Kasumi-1 (cell line): ENCODE measurements at places on chromosomes 5 and 9.

DNA sequence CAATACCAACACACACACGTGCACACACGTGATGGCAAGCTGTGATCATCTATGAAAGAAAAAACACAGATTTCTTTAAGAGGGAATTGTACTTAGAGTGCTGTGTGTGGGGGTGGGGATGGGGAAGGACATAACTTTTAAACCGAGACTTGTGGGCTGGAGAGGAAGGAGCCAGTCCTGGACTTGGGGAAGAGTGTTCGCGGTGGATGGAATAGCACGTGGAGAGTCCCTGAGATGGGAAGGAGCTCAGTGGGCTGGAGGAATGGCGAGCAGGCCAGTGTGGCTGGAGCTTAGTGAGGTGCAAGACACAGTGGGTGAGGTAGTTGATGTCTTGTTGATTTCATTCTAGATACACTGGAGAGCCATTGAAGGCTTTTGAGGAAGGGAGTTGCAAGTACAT, 78.5 kb downstream of the RGS3 start:
- no peak for DNase-seq

DNA sequence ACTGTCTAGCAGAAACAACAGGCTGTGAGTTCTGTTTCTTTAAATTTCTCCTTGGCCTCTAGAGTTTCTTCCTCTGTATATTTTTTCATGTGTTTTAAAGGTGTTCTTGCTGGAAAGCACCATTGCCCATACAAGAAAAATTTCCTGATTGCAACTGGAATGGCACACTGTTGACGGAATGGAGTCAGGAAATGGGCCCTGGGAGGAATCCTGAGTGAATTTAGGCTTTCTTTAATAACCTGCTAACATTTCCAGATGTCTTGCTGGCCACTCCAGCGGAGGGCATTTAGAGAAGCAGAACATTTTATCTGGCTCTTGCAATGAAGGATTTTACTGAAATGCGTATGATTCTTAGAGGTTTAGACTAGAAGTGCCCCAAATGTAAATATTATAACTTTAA, 736.3 kb downstream of the TAF11L14 start:
- DNase-seq, result no peak

GRCh38 chr5:1338506-1339070, 6.3 kb downstream of the CLPTM1L start:
- DNase-seq, result no peak

DNA sequence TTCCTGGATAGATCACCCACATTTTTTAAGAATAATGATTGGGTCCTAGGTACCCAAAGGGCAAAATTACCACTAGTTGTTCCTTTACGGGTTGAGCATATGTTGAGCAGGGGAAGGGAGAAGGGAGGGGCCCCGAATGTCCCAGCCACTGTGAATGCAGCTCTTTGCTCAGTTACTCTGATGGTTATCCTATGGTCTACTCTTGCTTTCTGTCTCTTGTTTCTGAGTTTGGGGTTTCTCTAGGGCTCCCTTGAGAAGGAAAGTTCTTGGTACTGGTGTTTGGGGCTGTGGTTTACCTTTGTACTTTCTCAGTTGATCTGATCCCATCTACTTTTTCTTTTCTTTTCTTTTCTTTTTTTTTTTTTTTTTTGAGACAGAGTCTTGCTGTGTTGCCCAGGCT, 55.6 kb downstream of the ALG2 start:
- no peak for DNase-seq

DNA sequence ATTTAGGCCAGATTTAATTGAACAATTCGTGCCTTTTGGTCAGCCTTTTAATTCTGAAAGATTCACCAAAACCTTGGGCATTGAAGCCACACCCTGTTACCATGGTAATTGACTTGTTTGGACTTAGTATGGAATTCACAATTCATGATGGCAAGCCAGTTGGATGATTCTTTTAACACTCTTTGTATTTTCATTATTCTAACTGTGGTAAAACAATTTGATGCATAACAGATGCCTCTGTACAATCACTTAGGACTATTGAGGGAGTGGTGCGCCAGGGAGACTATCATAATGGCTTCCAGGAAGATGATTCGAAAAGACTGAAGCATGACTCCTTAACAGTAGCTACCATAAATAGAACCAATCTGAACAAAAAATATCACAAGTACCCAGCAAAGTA, 381.1 kb upstream of the ADAMTS16 start:
- DNase-seq, result no peak

DNA sequence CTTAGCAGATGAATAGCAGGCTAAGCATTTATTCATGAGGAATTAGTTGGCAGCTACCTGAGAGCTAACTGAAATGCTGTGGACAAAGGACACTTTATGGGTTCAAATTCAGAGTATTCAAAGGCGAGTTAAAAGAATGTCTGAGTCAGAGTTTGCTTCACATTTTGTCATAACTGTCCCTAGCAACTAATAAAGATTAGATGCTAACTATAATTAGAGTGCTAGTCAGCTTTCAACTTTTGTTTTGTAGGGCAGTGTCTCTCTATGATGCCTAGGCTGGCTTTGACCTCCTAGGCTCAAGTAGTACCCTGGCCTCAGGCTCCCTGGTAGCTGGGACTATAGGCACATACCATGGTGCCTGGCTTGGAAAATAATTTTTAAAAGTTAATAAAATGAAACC, 4.6 kb downstream of the SMC5 start:
- no peak for DNase-seq

GRCh38 chr5:151079838-151080612, 809 bp downstream of the TNIP1 start:
- DNase-seq, result peak; percentile 48

- no peak for DNase-seq
Observed at GRCh38 chr5:9686216-9686615, 56.1 kb upstream of the TAS2R1 start.

- no peak for DNase-seq
Observed at GRCh38 chr9:127180457-127181314, 58.3 kb upstream of the ANGPTL2 start.

- no peak for DNase-seq
Observed at GRCh38 chr5:137611011-137611580, 112.0 kb upstream of the SPOCK1 start.

GRCh38 chr5:74212336-74212735, 428.2 kb downstream of the ENC1 start:
- peak; percentile 58 for DNase-seq

DNA sequence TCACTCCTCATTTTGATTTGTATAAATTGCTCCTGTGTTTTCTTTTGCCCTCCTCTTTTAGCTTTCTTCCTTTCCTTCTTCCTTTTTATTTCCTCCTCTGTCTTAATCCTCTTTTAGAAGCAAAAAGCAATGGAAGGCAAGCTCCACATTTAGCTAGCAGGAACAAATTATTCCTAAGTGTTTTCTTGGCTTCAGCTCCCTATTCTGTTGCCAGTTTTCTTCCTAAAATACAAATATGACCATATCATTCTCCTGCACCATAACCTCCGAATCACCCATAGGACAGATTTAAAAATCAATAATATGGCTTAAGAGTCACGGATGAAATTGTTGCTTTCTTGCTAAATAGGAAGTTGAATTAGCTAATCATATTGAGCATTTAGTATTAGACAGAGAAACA, 49.4 kb downstream of the GRIN3A start:
- no peak for DNase-seq
